AG10803 (cell line): ENCODE measurements at places on chromosomes 11 and 22.
A peak's percentile ranks its signal among the peaks of the same experiment; 100 is the strongest.

- DNase-seq: no peak
These were observed 160.7 kb downstream of the BUD13 start for GRCh38 chr11:116611998-116612620.

DNA sequence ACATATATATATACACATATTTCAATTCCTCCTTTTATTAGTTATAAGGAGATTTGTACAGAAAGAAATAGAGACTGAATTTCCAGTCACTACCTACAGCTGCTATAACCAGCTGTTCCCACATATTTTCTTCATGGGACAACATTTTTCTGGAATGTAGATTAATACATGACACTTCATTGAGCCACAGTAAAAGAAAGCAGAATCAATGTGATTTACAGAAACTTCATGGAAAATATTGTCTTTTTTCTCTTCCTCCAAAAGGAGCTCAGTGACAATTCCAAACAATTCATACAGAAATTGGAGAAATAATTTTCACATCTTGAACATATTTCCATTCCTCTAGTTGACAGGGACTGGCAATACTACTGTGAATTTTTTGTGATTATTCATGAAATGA lies 249.2 kb downstream of the DLG2 start:
- no peak for DNase-seq

- no peak for DNase-seq
These were observed 62.6 kb upstream of the OLFML1 start for GRCh38 chr11:7422544-7423331.

GRCh38 chr11:108324587-108324986 lies 101.7 kb downstream of the ATM start:
- peak; percentile 53 for DNase-seq

- DNase-seq: no peak
These were observed 92.1 kb downstream of the CSNK2A3 start for GRCh38 chr11:11260903-11261302.

GRCh38 chr11:108959874-108960273 lies 295.0 kb downstream of the DDX10 start:
- DNase-seq: no peak

GRCh38 chr11:22479971-22480720 lies 142.0 kb downstream of the SLC17A6 start:
- peak; percentile 43 for DNase-seq

DNA sequence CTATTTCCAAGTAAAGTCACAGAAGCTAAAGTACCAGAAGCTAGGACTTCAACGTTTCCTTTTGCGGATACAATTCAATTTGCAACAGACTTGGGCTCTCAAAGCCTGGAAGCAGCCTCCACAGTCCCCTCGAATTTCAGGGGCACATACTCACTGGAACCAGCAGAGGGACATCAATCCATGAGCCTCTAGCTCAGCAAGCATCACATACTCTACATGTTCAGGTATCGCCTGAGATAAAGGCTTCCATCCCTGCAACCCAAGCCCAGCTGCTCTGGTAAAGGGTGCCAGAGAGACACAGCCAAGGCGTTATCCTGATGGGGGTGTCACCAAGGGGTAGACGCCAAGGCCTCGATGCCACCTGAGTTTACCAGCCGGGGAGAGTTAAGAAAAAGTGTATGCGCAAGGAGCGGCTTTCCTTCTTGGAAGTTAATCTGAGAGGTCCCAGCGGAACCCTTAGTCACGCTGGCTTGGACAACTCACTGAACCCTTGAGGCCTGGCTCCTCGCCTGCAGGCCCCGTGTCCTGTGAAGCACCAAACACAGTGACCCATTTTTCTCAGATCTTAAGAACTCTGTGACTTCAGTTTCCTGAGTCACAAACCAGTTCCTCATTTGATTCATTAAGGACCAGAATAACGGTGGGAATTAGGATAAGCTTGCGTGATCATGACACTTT lies 13.0 kb downstream of the LTO1 start:
- no peak for DNase-seq

DNA sequence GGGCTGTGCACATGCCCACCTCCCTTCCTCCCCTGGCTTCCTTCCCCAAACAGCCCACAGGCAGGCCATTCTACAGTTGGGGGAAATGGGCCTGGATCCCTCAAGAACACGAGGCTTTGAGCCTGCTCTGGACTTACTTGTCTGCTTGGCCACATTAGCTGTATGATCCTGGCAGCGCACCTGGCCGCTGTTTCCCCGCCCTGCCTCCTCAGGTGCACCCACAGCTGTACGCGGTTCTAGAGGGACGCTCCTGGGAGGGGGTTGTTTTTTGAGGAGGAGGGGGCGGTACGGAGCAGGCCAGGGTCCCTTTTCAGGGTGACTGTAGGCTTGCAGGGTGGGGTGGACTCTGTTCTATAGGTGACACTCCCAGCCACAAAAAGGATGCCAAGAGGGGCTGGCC lies 11.5 kb upstream of the SUN2 start:
- DNase-seq: no peak

GRCh38 chr11:27497284-27497866 lies 9.2 kb downstream of the LIN7C start:
- DNase-seq: peak; percentile 30

GRCh38 chr11:20596205-20597153 lies 2.9 kb upstream of the SLC6A5 start:
- DNase-seq: no peak

DNA sequence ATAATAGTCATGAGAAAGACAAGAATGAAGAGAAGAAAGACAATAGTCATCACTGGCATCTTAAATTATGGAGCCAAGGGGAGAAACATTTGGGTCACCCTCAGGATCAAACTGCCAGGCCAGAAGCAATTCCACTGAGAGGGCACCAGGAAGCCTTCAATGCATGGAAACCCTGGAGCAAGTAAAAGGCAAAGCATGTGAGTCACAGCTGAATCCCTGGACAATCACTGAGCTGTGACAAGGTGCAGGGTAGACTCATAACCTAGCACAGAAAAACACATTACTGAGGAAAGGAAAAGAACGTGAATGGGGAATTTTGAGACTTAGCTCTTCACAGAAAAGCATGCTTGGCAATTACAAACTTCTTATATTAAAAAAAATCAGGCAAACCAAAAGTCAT lies 1.6 kb downstream of the KCNJ1 start:
- no peak for DNase-seq

GRCh38 chr22:29049655-29050263 lies 11.9 kb downstream of the C22orf31 start:
- DNase-seq: no peak

- DNase-seq: no peak
These were observed 20.9 kb downstream of the TMPRSS13 start for GRCh38 chr11:117908109-117908895.

DNA sequence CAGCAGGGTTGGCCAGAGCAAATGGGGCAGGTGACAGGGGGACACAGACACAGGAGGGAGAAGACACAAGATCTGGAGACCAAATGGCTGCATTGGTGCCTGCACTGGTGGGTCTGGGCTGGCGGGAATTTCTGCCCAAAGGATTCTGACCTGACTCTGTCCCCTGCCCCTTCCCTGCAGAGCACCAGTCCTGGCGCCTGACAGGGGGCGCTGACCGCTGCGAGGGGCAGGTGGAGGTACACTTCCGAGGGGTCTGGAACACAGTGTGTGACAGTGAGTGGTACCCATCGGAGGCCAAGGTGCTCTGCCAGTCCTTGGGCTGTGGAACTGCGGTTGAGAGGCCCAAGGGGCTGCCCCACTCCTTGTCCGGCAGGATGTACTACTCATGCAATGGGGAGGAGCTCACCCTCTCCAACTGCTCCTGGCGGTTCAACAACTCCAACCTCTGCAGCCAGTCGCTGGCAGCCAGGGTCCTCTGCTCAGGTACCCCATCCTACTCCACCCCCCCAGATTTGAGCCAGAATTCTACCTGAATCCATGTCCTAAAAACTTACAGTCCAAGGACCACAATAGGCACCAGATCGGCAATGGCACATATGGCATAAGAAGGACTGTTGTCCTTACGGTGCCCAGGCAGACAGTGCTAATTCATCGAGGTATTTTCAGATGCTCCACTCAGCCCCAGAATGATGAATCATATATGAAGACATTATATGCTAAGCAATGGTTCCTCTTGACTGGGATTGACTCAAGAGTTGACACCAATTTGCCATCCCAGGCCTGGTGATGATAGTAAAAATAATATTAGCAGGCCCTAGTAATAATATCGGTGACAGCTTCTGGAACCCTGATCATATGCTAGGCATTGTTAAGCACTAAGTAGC lies 38.2 kb downstream of the CD6 start:
- DNase-seq: no peak

DNA sequence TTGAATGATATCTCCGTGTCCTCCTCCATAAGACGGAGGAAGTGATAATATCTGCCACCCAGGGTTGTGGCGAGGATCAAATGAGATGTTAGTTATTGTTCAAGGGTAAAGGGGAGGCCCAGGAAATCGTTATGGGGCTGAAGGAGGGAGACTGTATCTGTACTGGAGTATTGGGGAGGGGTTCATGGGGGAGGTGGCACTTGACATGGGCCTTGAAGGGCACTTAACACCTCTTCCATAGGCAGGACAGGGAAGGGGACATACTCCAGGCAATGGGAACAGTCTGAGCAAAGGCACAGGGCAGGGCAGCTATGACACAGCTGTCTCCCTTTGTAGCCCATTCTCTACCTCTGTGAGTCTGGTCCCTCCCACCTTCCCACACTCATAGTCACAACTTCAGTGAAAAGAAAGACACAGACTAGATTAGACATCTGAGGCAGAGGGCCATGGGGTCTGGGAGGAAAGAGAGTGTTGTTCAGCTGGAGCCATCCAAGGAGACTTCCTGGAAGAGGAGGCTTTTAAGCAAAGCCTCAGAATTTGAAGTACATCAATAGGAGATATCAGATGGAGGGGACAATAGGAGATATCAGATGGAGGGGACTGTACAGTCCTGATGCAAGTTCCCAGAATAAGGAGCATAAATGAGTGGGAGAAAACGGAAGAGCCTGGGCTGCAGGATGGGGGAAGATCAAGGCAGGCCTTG lies 15.8 kb upstream of the DGKZ start:
- DNase-seq: no peak

GRCh38 chr11:107780136-107780535 lies 68.3 kb upstream of the SLN start:
- DNase-seq: no peak

DNA sequence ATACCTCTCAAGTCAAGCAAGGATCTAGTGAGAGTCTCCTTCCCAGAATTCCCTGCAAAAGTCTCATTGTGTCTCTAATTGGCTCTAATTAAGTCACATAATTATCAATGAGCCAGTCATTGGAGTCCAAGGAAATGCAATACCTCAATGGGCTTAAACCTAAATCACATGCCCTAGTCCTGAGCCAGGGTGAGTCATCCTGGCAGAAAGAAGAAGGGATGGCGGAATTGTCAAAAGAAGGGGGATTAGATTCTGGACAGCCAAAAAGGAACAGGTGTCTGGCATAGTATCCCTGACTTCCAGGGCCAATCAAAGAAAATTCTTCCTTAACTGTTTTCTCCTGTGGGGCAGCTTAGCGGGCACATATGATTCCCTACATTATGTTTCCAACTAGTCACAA lies 25.1 kb upstream of the LDLRAD3 start:
- no peak for DNase-seq

GRCh38 chr22:38737302-38738060 lies 18.3 kb downstream of the SUN2 start:
- no peak for DNase-seq

DNA sequence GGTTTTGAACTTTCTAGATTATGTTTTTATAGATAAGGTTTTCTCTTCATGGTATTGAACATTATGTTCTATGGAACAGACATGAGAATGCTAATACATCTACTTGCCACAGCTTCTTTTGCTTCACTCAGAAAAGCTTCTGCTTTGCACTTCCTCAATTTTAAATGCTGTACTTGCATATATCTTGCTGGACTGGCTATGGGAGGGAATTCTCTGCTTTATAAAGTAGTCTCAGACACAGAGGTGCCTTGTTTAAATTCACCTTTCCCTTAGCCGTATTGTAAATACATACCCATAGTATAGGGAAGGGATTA lies 173.9 kb downstream of the DDX10 start:
- DNase-seq: no peak

DNA sequence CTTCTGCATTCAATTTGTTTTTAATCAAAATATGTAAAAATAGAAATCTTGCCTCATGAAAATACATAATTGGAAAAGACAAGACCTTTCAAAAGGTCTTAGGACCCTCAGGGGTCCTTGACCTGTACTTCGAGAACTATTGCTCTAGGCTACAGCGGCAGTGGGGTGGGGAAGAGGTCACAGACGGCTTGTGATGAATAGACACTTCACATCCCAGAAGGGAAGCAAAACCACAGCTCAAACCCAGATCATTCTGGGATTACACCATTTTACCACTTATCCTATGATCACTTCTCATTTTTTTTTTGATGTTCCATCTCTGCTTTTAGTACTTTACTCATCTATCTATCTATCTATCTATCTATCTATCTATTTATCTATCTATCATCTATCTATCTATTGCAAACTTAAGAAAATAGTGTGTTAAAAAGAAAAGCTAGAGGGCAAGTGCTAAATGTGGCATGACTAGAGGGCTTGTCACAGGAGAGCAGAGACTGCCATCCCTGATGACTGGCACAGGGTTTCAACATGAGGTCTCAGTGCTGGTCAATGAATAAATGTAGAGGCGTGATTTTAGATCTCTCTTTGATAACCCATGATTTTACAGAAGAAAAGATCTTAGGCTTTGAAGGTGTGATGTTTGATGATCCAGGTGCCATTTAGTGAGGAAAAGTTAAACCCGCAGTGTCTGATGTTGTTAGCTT lies 37.1 kb downstream of the RNF141 start:
- DNase-seq: no peak

- DNase-seq: no peak
These were observed 1.0 kb downstream of the SSTR3 start for GRCh38 chr22:37211075-37211865.

- peak; percentile 81 for DNase-seq
These were observed 21.2 kb downstream of the SCGB1A1 start for GRCh38 chr11:62439785-62440602.

DNA sequence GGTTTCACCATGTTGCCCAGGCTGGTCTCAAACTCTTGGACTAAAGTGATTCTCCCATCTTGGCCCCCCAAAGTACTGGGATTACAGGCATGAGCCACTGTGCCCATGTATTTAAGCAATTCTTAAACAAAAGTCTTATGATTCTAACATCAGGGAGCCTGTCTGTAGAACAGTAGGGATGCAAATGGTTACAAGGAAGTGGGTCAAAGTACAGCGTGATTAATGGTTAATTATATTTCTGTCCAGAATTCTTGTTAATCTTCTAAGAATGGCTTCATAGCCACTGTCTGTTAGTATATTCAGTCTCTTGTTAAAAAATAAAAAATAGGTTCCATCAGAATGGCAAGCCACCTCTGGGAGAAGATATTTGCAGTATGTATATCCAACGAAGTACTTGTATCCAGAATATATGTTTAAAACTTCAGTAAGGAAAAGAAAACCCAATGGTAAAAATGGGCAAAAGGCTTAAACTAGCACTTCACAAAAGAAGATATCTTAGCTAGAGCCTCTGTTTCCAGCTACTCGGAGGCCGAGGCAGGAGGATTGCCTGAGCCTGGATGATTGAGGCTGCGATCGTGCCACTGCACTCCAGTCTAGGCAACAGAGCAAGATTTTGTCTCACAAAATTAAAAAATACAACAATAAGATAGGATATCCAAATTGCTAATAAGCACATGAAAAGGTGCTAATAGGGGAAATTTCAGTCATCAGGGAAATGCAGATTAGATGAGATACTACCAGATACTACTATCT lies 22.9 kb downstream of the ATG13 start:
- DNase-seq: no peak

GRCh38 chr11:73661035-73661628 lies 14.8 kb downstream of the PLEKHB1 start:
- peak; percentile 77 for DNase-seq
